Left renal cortex interstitium (tissue), 4 donors: ENCODE measurements at places on chromosomes 13 and 19. TPM values are rescaled to one million over a fixed set of nuclear protein-coding genes. Genes with fewer than 3 reads are reported as not detected.

ZSCAN22 gene
- polyA plus RNA-seq: 4.2 TPM

DNA sequence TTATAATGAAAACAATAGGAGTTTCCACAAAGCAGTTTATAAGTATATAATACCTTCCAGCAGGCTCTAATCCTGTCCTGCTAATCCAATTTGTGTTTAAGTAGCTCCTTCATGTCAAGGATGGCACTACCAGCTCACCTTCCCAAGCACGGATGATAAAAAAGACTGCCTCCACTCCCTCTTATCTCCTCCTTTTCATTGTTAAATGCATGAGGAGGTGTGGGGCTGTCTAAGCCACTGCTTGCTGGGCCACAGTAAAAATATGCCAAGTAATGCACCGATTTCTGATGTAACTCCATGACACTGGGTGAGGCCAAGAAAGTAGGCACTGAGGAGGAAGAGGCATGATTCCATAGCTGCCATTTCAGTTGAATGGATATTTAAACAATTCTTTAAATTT lies 193.1 kb downstream of the ZIC5 start:
- no peak for DNase-seq

GRCh38 chr19:38786572-38787265 lies 2.3 kb upstream of the LGALS7B start:
- no peak for DNase-seq

DNA sequence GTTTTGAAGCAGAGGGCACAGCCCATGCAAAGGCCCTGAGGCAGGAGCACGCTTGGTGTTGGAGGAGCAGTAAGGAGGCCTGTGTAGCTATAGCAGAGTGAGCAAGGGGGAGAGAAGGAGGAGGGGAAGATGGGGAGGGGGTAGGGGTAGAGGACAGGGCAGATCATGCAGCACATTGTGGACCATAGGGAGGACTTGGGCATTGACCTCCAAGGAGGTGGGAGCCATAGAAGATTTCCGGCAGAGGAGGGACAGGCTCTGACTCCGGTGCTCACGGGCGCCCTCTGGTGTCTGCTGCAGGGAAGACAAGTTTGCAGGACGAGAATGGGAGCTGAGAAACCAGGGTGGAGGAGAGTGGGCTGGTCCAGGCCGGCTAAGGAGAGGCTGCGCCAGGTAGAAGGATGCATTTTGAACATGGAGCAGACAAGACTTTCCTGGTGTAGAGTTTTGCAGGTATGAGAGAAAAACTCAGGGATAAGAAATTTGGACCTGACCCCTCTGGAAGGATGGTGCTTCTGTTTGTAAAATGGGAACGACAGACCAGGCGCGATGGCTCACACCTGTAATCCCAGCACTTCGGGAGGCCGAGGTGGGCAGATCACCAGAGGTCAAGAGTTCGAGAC lies 13.7 kb upstream of the CREB3L3 start:
- no peak for DNase-seq

- no peak for DNase-seq
Observed at GRCh38 chr13:110419381-110419791, 112.3 kb downstream of the COL4A2 start.

PRR20A gene
- polyA plus RNA-seq: not detected
